Coronary artery (tissue), 2 donors: ENCODE measurements at places on chromosomes 12 and 14.

- no peak for DNase-seq
Measured at GRCh38 chr12:91722072-91722471, 423.6 kb downstream of the BTG1 start.

DNA sequence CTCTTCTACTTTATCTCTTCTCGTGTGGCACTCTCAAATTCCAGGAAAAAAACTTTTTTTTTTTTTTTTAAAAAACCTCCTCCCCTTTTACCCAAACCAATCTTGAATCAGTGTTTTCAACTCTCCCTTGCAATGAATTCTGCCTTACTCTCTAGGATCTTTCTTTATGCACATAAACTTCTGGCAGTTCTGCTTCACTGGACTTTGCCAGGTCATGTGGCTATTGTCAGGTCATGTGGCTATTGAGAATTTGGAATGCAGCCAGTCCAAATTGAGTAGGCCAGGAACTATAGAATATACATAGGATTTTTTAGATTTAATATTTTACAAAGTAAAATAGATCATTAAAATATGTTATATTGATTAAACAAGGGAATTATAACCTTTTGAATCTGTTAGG is 218.2 kb downstream of the TMTC3 start:
- no peak for DNase-seq

GRCh38 chr14:73264080-73264884 is 27.0 kb downstream of the PAPLN start:
- DNase-seq = no peak

GRCh38 chr12:122841544-122842321 is 6.5 kb downstream of the HIP1R start:
- DNase-seq = peak; percentile 64

DNA sequence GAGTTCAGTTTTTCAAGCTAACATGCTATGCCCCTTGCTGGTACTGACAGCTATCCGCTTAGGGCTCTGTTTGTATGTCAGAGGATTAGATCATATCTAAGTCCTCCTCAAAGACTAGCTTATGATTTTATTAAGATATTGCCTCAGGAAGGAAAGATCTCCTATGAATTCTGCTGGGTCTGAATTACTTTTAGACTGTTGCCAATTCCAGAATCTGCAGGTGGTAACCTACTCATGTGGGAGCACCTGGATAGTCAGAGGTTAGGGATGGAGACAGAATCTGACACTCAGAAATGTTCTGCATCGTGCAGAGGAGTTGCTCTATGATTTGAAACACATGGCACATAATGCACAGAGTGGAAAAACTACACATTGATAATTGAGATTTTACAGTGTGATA is 843.4 kb downstream of the SLC6A15 start:
- no peak for DNase-seq

DNA sequence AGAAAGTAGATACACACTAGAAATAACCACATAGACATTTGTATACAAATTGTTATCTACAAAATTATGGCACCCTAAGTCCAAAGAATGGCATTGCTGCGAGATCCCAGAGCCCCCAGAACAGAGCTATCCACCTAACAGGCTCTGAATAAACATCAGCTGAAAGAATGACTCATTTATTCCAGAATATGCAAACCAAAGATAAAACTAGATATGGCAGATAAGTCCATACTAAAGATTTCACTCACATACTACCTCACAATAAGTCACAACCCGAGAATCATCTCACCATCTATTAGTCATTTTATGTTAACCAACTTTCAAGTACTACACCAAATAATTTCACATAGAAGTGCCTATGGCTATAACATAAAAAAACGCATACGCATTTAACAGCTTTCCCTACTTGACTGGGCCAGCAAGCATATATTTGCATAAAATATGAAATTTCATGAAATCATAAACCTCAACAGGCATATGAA is 5.6 kb downstream of the CNIH1 start:
- DNase-seq = no peak

DNA sequence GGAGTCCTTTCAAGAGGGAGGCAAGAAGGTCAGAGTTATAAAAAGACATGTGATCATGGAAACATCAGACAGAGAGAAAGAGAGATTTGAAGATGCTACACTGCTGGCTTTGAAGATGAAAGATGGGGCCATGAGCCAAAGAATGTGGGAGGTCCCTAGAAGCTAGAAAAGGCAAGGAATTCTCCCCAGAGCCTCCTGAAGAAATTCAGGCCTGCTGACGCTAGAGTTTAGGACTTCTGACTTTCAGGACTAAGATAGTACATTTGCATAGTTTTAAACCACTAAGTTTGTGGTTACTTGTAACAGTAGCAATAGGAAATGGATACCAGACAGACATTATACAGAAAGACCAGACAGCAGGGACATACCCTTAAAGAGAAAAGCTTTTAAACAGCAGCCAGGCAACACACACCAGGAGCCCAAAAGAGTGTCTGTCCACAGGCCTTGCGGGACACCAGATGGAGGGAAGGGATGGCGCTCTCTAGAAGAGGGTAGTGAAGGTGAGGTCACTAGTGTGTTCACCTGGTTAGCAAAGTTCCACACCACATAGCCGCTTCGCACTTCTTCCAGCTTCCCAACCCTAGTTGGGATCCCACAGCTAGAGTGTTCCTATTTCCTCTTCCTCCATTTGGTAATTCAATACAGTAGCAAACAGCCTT is 29.7 kb upstream of the CEBPE start:
- no peak for DNase-seq

- DNase-seq = no peak
Measured at GRCh38 chr14:68314642-68315041, 478.2 kb downstream of the ZFP36L1 start.

GRCh38 chr12:38662829-38663228 is 242.6 kb downstream of the CPNE8 start:
- no peak for DNase-seq

- no peak for DNase-seq
Measured at GRCh38 chr14:70354204-70354603, 5.3 kb downstream of the COX16 start.

GRCh38 chr12:6959805-6960592 is 8.8 kb downstream of the PTPN6 start:
- peak; percentile 73 for DNase-seq
